Right cardiac atrium (tissue), 5 donors: ENCODE measurements at places on chromosomes 6 and 20. TPM values are rescaled to one million over a fixed set of nuclear protein-coding genes. Genes with fewer than 3 reads are reported as not detected.

DNA sequence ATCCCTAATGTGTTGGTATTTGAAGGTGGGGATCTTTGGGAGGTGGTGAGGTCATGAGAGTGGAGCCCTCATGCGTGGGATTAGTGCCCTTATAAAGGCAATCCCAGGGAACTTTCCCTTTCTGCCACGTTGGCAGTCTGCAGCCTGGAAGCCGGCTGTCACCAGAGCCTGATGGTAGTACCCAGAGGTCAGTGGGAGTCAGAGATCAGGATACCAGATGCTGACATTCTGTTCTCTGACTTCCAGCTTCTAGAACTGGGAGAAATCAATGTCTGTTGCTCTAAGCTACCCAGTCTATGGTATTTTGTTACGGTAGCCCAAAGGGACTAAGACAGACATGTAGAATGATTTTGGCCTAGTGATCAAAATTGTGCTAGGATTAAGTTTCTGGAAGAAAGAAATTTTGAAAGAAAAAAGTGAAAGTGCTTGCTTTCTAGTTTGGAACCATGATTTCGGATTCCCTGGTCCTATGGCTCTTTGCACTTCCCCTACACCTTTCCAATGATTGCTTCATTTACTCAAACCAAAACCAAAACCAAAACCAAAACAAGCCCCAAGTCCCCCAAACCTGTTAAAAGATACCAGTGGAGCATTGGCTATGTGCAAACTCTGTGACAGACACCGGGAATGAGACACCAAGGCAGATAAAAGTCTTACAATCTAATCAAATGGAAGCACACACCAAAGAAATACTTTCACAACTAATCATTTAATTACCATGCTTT lies 173.7 kb upstream of the ZNF217 start:
- DNase-seq: no peak

The MUCL3 gene
- not detected for total RNA-seq

DNA sequence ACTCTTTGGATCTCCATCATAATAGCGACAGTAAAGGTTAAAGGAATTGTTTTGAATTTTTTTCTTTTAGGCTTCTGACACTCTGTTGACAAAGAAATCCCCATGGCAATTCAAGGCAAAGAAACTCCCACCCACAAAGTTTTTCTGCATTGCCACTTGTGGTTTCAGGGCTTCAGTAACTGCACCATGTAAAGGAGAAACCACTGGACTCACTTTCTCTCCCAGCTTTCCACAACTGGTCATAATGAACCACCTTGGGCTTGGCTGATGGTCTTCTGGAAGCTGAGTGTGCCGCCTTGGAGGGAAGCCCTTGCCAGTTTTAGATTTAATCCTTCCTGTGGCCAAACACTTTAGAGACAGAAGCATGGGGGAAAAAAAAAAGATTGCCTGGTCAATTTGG lies 163.1 kb downstream of the ISM1 start:
- no peak for DNase-seq

GRCh38 chr6:68572525-68572924 lies 62.6 kb upstream of the ADGRB3 start:
- no peak for DNase-seq

DNA sequence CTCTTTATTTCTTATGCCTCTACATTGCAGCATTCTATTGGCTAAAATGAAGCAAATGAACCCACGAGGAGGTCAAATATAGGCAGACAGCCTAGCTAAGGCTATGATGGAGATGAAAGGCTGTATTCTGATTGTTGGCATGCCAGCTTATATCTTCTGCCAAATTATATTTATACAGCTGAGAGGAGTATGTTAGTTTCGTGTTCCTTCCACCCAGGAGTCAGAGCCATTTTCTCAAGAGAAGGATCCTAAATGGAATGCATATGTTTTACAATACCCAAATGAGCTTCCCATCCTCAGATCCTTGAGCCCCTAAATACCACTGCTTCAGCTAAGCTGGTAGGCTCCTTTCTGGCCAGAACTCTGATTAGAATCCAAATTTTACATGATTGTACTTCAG lies 178.4 kb upstream of the HDDC2 start:
- DNase-seq: no peak

DNA sequence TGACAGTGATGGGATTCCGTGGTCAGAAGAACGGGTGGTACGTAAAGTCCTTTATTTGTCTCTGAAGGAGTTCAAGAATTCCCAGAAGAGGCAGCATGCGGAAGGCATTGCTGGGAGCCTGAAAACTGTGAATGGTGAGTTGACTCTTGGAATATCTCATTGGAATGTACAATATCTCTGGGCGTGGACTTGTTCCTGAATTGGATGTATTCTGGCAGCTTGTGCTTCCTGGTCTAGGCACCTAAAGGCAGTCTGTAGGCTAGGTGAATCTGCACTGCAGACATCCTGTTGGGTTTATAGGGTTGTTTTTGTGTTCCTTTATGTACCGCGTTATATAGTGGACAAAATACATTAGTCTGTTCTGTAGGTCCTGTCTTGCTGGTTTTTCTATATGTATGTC lies 128.2 kb downstream of the JARID2 start:
- DNase-seq: no peak

The ZNF391 gene
- 1.6 TPM for total RNA-seq

DNA sequence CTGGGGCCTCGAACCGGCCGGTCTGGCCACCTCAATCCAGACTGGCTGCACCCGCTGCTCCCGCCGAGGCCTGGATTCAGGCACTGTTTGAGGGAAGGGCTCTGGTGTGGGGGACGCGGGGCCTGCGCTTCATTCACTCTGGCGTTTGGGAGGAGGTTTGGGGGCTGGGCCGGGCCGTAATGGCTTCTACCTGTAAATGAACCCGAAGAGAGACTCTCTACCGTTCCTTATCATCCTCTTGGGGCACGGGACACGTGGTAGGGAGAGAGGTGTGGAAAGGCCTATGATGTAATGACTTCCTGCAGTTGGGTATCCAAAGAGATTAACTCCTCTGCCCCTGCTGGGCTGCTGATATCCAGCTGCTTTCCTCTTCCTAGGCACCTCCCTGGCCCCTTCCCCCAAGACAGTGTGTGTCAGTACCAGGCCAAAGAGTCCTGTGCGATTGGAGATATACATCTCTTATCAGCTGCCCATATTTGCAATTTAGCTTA lies 1.8 kb downstream of the FOXO3 start:
- DNase-seq: peak; percentile 68

- no peak for DNase-seq
These were observed 12.8 kb upstream of the HLA-F start for GRCh38 chr6:29710281-29710941.

GRCh38 chr6:170036916-170037315 lies 254.0 kb downstream of the DLL1 start:
- DNase-seq: no peak

GRCh38 chr6:18211338-18211737 lies 53.0 kb downstream of the DEK start:
- no peak for DNase-seq

DNA sequence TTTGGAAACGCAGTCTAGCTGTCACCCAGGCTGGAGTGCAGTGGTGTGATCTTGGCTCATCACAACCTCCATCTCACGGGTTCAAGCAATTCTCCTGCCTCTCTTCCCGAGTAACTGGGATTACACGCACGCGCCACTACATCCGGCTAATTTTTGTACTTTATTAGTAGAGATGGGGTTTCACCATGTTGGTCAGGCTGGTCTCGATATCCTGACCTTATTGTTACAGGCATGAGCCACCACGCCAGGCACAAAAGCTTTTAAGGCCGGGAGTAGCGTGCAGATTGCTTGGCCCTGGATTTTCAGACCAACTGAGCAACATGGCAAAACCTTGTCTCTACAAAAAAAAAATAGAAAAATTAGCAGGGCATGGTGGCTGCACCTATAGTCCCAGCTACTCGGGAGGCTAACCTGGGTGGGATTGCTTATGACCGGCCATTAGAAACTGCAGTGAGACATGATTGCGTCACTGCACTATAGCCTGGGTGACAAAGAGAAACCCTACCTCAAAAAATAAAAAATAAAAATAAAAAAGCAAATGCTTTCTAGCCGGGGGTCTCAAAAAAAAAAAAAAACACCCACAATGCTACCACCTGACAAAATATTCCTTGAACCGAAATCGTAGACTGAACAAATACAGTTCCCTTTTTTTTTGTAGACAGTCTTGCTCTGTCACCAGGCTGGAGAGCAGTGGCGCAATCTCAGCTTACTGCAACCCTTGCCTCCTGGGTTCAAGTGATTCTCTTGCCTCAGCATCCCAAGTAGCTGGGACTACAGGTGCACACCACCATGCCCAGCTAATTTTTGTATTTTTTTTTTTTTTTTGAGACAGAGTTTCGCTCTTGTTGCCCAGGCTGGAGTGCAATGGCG lies 15.0 kb downstream of the RBM39 start:
- no peak for DNase-seq

- DNase-seq: no peak
These were observed 310.4 kb downstream of the HAO1 start for GRCh38 chr20:7629880-7630279.

GRCh38 chr6:6674872-6675271 lies 86.4 kb downstream of the LY86 start:
- DNase-seq: no peak

DNA sequence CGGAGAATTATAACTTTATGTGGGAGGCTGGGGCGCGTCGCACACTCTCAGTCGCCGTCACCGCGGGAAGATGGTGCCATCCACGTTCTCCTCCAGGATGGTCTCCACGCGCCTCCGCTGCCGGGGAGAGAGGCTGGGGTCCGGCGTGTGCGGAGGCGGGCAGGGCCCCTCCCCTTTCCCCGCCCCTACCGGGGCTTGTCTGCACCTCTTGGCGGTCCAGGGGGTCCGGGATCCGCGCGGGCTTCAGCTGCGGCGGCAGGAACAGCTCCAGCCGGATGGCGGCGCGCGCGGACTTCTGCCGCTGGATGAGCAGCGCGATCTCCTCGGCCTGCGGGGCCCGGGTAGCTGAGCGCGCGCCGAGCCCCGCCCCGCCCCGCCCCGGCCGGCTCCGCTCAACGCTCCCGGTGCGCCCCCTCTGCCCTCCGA lies 807 bp downstream of the LKAAEAR1 start:
- peak; percentile 89 for DNase-seq

The BEND6 gene
- 2.3 TPM for total RNA-seq

DNA sequence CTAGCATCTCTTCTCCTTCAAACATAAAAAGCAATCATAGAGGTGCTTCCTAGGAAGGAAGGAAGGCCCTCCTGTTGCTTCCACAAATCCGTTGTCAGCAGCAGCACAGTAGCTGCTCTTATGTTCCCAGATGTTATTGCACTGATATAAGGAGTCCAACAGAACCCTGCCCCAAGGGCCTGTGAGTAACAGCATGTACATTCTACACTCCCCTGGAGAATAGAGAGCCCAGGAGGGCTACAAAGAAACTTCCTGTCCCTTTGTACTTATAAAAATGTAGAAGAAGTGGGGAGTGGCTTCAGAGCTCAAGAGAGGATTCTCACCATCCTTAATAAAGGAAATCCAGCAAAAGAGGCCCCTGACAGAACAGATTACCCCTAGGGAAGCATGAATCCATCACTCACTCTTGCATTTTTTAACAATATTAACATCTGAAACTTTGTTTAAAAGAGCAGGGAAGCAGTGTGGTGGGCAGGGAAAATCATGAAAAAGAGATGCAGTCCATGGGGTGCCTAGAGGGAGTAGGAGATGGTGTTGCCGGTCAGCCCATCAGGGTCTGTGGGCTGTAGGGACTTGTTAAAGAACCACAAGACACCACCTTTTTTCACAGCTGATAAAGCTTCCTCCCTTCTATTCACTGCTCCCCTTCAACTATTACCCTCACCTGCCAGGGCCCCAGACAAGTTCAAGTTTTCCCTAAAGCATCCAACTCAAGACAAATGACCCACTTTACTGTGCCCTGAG lies 104.5 kb upstream of the ADGRF1 start:
- no peak for DNase-seq

- DNase-seq: no peak
These were observed 31.1 kb downstream of the ARFGEF2 start for GRCh38 chr20:48952656-48953055.

DNA sequence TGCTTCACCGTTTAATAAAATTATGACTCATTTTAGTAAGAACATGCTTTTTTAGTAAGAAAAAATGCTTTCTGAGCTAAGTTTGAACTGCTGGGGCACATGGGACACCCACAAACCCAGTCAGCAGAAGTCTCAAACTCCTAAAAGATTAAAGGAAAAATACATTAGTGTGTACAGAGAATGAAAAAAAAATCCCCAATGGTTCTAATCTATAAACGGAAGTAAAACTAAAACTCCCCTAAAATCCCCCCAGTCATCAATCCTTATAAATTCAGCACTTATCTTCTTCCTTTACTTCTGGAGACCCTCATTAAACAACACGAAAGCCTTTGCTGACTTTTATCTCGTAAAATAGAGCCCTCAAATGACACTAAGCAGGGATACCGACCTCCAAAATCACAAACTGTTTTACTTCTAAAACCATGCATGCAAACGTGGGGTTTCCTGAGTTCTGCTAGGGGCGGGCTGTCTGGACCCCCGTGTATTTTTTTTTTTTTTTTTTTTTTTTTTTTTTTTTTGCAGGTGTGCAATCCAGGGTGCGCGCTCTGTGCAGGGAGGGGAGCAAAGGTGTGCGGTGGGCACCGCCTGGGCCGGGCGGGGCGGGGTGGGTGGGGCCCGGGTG lies 1.1 kb upstream of the MYB start:
- DNase-seq: no peak

The GPLD1 gene
- 1.0 TPM for total RNA-seq

The QKI gene
- 376 TPM for total RNA-seq

DNA sequence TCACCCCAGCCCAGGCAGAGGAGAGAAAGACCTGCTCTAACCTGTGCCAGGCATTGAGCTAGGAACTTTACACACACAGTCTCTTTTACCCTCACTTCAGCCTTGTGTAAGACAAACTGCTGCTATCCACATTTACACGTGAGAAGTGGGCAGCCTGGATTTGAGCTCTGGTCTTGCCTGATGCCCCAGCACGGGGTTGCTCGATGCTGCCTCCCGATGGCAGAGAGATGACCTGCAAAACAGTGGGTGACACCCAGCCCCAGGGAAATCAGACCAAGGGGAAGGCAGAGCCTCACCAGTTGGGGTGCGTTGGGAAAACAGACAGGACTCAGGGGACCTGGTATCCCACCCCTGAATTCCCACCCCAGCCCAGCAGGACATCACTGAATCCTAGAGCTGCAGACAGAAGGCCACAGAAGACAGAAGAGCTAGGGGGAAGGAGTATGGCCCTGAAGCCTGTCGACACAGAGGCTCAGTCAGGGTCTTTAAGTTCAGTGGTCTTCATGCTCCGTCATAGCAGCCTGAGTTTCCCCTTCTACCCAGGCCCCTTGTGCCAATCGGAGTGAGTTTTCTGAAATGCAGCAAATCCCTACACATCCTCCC lies 990 bp downstream of the BPI start:
- DNase-seq: no peak

DNA sequence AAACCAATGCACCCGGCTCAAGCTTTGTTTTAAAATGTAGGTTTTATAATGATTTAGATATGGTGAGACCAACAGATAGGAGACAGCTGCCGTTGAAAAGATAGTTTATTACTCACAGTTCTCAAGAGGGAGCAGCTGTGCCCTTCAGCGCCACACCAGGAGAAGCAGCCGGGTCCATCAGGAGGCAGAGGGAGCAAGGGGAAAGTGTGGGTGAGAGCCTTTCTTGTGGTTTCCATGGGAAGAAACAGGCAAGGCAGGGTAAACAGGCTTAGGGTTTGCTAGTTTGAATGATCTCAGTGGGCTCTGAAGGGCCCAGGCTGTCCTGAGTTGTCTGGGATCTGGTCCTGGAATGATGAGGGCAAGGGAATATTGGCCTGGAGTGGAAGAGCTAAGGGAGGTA lies 117.7 kb upstream of the PLCB4 start:
- no peak for DNase-seq

The SNX21 gene
- 30.7 TPM for total RNA-seq
